ENCODE measurements at places on chromosomes 1 and 21.

DNA sequence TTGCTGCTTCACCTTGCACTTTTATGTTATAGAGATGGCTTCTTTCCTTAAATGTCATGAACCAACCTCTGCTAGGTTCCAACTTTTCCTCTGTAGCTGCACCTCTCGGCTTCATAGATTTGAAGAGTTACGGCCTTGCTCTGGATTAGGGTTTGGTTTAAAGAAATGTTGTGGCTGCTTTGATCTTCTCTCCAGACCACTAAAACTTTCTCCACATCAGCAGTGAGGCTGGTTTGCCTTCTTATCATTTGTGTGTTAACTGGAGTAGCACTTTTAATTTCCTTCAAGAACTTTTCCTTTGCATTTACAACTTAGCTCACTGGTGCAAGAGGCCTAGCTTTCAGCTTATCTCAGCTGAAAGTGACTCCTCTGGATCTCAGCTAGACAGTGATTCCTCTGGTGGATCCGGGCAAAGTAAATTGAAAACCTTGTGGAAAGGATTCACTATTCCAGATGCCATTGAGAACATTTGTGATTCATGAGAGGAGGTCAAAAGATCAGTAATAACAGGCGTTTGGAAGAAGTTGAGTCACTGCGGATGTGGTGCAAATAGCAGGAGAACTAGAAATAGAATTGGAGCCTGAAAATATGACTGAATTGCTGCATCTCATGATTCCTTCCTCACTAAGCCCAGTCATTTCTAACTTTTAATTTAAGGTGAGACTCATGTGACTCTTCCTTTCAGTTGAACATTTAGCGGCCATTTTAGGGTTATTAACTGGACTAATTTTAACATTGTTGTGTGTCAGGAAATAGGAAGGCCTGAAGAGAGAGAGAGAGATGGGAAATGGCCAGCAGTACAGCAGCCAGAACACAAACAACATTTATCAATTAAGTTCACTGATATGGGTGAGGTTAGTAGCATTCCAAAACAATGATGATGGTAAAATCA is 16.2 kb upstream of the RGS1 start:
- no peak for DNase-seq

GRCh38 chr1:61627365-61627764 is 97.6 kb downstream of the TM2D1 start:
- DNase-seq = no peak

DNA sequence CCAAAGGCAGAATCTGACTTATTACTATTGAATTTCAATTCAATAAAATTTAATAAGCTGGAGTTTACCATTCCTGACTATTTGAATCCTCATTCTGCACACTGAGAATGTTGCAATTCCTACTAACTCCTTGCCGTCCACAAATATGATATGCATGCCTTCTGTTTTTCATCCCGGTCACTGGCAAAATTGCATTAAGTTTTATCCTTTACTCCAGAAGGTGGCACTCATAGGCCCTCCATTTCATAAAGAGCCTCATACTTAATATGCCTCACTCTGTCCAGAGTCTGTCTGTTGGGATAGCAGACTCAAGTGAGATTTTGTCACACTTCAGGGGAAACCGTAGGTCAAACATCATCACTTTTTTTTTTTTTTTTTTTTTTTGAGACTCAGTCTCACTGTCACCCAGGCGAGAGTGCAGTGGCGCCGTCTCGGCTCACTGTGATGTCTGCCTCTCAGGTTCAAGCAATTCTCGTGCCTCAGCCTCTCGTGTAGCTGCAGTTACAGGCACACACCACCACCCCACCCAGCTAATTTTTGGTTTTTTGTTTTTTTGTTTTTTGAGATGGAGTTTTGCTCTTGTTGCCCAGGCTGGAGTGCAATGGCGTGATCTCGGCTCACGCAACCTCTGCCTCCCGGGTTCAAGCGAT is 27.3 kb downstream of the F11R start:
- DNase-seq = no peak

GRCh38 chr1:2584686-2585317 is 1.8 kb upstream of the PRXL2B start:
- DNase-seq = no peak

GRCh38 chr1:168570652-168571051 is 5.8 kb upstream of the XCL1 start:
- no peak for DNase-seq

DNA sequence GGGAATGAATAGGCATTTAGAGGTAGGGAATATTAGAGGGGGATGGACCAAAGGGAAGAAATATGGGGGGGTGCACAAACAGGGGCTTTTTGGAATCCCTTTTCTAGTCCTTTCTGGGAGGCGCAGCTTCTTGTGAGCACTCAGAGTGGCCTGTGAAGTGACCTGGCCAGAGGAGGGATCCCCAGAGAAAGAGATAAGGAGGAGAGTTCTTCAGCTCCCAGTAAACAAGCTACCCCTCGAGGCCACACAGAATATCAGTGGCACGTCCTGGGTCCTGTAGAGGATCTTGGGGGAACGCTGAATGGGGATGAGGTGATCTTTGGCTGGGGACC is 19.4 kb downstream of the VANGL2 start:
- DNase-seq = no peak

DNA sequence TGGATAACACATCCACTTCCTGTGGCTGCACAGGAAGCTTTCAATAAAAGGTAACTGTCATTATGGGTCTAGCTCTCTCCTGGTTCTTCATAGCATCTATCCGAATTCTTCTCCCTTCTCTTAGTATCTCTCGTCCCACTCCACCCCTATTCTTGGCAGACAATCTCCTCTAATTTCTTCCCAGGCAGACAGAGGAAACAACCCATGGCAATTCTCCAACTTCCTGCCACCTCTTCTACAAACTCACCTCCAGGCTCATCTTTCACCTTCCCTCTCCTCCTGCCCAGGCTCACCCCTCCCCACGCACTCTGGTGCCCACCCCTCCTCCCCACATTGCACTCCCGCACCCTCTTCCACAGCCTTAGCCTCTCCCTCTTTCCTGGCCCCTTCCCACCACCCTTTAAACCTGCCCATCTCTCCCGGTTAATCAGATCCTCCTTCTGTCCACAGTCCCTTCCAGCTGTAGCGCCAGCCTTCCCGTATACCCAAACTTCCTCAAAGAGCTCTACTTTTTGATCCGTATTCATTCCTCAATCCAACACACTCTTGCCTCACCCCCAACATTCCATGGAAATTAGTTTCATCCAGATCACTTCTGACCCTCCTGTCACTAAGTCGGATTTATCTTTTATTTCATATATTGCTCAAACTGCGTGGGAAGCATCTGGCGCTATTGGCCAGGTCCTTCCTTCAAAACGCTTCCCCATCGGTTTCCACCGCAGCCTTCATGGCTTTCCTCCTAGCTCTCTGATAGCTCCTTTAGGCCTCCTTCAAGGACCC is 25.9 kb downstream of the SHISA4 start:
- DNase-seq = no peak

DNA sequence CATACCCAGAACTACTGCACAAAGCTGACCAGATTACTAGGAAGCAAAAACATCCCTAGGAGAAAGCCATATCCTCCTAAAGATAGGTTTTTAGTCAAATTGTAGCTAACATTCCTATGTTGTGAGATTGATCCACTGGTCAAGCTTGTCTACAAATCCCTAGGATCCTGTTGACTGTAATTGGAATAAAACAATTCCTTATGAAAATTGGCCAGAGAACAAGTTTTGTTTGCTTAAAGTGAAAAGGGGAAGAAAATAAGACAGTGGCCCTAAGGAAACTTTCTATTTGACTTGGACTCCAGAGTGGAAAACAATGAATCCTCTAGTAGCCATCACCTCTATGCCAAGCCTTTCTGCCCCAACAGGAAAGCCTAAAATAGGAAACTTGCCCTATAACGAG is 645.2 kb upstream of the USP24 start:
- DNase-seq = no peak

Data from stimulated activated CD8-positive, alpha-beta memory T cell treated with anti-CD3 and anti-CD28 coated beads, Interleukin-15, amount 100 ng/mL, for 24 hours (primary cell).